ENCODE measurements at places on chromosomes 2 and 18.

GRCh38 chr2:30990671-30991070 lies 147.6 kb downstream of the GALNT14 start:
- DNase-seq: no peak

DNA sequence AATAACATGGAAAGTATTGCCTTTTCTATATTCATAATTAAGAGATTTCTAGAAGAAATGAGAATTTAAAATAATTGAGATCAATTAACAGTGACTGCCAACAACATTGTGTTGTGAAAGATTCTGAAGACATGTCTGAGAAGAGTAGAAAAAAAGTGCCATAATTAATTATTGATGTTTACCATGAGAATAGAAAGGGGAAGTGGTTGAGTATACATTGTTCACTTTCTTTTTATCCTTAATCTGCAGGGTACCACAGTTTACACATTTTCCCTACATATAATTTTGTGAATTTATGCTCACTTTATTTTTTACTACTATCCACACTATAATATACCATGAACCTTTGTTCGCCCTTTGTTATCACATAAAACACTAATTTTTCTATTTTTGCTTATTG lies 47.1 kb upstream of the UBE2E3 start:
- DNase-seq: no peak

- DNase-seq: no peak
These were observed 344.0 kb downstream of the LRRTM1 start for GRCh38 chr2:79960519-79960918.

DNA sequence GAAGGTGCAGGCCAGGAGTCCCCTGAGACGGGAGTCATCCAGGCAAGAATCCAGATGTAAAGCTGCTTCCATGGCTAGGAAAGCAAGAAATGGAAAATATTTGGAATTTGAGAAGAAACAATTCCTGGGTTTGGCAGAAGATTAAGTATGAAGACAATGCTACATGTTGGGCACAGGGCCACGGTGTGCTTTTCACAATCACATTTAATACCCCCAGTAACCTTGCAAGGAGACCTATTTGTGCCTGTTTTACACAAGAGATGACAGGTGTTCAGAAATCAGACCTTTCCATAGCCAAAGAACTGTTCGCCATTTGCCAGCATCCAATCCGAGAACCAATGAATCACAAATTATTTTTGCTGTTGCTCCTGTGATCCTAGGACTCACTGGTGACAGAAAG lies 50.5 kb downstream of the KCTD1 start:
- DNase-seq: no peak

DNA sequence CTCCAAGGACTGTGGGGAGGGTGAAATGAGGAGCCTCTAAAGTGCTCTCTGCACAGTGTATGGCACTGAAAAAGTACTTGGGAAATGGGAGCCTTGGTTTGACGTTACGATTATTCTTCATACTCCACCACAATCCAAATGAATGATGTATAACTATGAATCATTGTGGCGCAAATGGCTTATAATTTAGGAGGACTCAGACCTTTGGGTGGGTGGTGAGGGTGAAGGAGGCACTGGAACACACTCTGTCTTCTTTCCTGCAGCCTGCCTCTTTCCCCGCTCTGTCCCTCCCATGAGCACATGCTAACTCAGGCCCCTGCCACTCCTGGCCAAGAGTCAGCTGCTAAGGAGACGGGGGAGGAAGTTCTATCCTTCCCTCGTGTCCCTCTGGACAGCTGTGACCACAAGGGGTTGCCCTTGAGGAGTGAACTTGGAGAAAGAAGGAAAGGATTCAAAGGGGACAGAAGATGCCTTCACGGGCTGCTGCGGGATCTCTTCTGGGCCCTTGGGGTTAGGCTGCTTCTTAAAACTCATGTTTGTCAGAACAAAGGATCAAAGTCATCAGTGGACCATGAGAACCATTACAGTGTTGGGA lies 36.5 kb downstream of the POLR1A start:
- DNase-seq: no peak
